NCI-H69 (cell line): ENCODE measurements at places on chromosomes 7 and 10.

DNA sequence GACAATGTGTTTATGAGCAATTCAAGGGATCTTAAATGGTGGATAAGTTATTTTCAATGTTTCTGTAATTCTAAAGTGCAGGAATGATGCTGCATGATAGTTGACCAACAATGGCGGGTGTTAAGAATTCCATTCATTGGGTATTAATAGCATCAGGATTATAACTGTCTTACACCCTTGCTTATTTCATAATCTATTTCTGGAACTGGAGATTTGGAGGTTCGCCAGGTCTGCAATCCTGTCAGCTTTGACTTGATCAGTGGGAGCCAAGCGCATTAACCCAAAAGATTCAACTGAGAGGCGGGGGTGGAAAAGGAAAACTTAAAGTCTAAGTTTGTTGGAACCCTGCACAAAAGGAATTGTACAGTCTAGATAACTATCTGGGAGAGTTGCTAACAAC is 114.9 kb upstream of the ZEB1 start:
- DNase-seq, result no peak

GRCh38 chr7:117014099-117014656 is 60.9 kb downstream of the ST7 start:
- peak; percentile 25 for DNase-seq

- DNase-seq, result peak; percentile 11
Observed at GRCh38 chr7:137948083-137948844, 53.6 kb downstream of the CREB3L2 start.

- no peak for DNase-seq
Observed at GRCh38 chr7:123023126-123023525, 27.6 kb upstream of the TAS2R16 start.

DNA sequence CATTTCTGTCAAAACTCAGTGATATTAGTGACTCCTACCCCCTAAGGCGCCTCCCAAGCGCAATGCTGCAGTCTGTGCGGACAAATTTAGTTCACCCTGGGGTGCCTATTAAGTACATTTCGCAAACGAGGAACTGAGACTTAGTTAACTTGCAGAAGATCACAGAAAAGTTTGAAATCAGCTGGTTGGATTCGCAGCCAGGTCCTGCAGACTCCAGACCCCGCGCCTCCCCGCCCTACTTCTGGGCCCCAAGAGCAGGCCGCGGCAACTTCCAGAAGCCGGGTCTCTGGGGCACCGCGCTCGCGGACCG is 588 bp downstream of the CYREN start:
- DNase-seq, result no peak

GRCh38 chr7:37441816-37442215 is 6.8 kb downstream of the ELMO1 start:
- DNase-seq, result no peak

DNA sequence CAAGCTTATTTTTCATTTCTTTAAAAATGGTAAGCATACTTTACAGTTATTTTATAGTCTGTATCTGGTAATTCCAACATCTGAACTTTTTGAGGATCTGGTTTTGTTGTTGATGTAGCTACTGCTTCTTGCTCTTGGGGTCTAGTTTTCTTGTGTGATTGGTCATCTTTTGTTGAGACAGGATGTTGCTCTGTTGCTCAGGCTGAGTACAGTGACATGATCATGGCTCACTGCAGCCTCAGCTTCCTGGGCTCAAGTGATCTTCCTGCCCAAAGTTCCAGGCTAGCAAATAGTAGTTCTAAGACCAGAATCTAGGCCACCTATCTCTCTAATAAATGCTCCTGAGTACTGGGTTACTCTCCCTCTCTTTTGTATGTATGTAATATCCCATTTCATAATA is 75.7 kb downstream of the NRCAM start:
- DNase-seq, result peak; percentile 28

GRCh38 chr7:122673951-122674350 is 25.0 kb downstream of the RNF133 start:
- DNase-seq, result no peak

DNA sequence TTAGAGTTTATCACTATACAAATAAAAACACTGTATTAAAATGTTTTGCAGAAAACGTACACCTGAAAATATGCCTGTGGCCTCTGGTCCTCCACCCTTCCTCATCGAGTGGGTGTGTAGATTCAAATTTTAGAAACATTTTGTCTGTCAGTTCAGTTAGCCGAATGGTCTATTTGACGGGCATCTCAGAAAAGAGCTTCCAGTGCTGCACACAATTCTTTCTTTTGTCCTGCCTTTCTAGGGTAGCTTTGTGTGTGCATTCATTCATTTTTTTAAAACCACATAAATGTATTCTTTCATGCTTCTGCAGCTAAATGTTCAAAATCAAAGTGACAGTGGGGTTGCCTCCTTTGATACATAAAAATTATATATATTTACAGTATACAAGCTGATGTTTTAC is 46.8 kb downstream of the GNAI1 start:
- no peak for DNase-seq

DNA sequence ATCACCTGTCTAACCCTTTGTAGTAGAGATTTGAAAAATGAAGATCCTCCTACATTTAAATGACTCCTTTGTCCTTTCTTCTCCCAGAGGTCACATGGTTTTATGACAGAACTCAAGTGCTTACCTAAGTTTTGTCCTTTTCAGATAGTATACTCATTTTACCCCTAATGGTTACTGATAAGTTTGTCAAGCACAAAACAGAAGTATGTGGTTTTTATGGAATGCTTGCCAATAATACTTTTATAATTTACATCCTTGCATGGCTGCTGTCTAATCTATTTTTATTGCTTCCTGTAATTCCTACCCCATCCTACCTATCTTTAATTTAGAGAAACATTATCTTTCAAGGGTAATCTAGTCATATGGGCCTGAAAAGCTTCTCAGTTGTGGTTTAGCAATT is 37.5 kb downstream of the HELLS start:
- DNase-seq, result no peak

DNA sequence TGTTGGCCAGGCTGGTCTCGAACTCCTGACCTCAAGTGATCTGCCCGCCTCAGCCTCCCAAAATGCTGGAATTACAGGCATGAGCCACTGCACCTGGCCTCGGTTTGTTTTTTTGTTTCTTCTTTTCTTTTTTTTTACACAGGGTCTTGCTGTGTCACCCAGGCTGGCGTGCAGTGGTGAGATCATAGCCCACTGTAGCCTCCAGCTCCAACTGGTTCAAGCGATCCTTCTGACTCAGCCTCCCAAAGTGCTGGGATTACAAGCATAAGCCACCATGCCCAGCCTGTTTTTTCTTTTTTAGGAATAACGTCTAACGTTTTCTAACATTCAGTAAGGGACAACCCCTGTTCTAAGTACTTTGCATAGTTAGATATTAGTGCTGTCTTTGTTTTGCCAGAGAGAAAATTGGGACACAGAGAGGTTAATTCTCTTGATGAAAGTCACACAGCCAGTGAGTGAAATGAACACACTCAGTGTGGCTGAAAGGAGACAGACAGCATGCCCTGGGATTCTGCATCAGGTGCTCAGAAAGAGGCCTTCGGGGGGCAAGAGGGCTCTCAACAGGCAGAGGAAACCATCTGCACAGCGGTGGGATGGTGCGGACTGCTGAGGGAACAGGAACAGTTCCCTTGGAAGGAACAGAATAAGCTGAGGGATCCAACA is 4.3 kb downstream of the LIMK1 start:
- DNase-seq, result no peak

DNA sequence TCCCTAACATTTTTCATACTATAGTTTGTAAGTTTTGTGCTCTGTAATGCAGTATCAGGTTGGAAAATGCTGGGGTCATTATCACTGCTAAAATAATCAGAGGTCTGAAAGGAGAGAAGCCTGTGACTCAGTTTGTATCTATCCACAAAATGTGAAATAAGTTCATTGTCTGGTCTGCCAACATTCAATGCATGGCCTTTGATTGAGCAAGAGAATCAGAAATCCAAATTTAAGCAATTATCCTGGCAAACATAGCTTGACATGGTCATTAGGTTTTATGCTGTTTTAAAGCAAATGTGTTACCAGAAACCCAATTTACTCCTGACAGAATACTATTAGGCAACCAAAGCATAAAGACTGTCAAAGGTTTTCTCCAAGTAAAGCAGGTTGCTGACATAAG is 709.7 kb upstream of the SEMA3D start:
- DNase-seq, result peak; percentile 4

GRCh38 chr7:130298544-130299326 is 5.8 kb downstream of the CPA4 start:
- DNase-seq, result no peak

GRCh38 chr7:159083001-159083697 is 61.5 kb downstream of the VIPR2 start:
- DNase-seq, result no peak

DNA sequence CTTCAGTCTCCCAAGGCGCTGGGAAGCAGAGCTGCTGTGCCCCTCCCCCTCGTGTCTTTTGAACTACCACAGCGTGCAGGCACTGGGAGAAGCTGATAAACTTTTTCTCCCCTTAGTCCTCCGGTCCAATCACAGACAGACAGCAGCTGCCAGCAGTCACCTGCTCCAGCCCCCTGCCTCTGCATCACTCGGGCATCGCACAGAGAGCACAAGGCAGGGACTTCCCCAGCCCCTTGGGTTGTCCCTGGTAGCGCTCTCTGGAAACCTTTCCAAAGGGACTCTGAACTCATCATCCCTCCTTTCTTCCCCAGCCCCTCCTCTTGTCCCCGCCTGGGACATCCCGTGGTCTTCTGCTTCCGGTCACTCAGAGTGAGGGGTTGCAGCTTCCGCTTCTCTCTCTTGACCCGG is 1.4 kb upstream of the NEUROG3 start:
- DNase-seq, result peak; percentile 1

DNA sequence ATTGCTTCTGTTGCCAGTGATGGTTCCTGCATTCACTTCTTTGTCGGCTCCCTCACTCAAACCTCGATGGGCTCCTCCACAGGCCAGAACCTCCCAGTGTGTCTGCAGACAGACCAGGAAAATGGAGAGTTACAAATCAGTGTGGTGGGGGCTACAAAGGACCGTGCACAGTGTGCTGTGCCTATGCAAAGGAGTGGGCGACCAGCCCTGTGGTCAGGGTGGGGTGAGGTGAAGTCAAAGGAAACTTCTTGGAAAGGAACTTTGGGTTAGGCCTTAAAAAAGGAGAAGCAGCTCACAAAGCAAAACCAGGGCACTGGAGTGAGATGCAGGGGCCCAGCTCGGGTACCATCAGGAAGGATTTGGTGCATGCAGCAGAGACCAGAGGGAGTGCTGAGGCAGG is 304.3 kb upstream of the ZMIZ1 start:
- no peak for DNase-seq

DNA sequence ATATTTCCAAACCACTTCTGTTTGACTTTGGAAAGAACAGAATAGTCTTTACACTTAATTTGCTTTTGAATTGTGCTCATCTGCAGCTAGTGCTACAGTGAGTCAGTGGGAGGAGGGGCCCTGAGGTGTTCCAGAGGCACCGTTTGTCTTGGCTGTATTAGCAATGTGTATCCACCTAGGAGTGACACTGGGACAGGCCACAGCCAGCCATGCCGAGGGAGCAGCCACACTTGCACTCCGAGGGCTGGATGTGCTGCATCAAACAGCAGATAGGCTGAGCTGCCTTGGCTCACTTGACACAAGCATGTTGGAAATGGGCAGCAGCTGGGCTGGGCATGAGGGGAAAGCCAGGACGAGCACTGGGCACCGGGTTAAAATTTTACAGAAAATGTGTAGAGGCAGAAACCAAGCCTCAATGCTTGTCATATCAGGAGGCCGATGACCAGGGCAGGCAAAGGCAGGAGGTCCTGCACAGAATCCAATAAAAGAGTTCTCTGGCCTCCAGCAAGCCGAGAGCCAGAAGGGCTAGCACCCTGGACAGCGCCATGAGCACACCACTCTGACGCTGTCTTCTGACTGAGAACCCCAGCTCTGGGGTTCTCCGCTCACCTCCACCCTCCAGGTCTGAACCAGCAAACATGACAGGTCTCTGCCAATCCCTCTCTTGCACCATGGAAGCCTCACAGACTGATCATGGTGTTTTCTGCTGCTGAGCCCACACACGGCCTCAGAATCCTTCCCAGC is 163.3 kb downstream of the GRID1 start:
- DNase-seq, result no peak

GRCh38 chr10:60417901-60418300 is 28.2 kb upstream of the ANK3 start:
- no peak for DNase-seq

DNA sequence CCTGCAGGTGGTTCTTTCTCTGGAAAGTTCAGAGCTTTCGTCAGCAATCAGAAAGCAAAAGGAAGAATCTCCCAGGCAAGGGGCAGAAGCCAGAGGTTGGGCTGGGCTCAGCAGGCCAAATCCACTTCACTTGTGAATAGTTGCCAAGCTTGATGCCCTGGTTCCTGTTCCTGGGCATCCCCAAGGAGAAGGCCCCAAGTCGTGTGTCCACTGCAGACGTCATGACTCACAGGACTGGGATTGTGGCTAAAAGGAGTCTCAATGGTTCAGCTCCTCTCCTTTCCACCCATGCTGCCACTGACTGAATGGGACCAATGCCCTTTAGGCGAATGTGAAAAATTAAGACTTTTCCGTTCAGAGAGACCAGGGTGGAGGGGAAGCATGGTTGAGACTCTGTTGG is 38.6 kb upstream of the TRIM8 start:
- DNase-seq, result no peak

GRCh38 chr10:31483546-31483945 is 164.5 kb downstream of the ZEB1 start:
- DNase-seq, result no peak
